Fibroblast of the aortic adventitia (primary cell): ENCODE measurements at places on chromosomes 1 and 21.

- no peak for DNase-seq
These were observed 50.4 kb downstream of the CTTNBP2NL start for GRCh38 chr1:112446411-112446810.

DNA sequence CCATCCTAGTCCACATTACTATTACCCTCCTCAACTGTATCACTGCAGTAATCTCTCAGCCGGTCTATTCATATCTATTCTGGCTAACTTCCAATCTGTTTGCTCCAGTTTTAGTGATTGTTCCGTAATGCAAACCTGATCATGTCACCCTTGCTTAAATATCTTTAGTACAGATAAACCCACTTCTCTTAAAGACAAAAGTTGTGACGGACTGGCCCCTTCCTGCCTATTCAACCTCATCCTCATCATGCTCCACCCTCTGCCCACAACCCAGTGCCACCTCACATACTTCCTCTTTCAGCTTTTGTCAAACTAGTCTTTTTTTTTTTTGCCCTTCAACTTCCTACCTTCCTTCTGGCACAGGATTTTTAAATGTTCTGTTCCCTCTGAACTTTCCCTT is 2.8 kb upstream of the C1orf162 start:
- no peak for DNase-seq

GRCh38 chr1:240116831-240117769 is 25.4 kb downstream of the FMN2 start:
- no peak for DNase-seq

GRCh38 chr1:51791888-51792287 is 86.6 kb downstream of the NRDC start:
- DNase-seq: no peak

- no peak for DNase-seq
These were observed at the start of gene MIXL1 for GRCh38 chr1:226223157-226223785. MIXL1 (plus strand) TSS chr1:226223664; CDS start chr1:226223682, 18 bp downstream.
